ENCODE measurements at places on chromosomes 7 and 10.

- DNase-seq = no peak
Measured at GRCh38 chr10:29322918-29323317, 34.0 kb downstream of the LYZL1 start.

- DNase-seq = no peak
Measured at GRCh38 chr7:117068511-117069145, 115.3 kb downstream of the ST7 start.

DNA sequence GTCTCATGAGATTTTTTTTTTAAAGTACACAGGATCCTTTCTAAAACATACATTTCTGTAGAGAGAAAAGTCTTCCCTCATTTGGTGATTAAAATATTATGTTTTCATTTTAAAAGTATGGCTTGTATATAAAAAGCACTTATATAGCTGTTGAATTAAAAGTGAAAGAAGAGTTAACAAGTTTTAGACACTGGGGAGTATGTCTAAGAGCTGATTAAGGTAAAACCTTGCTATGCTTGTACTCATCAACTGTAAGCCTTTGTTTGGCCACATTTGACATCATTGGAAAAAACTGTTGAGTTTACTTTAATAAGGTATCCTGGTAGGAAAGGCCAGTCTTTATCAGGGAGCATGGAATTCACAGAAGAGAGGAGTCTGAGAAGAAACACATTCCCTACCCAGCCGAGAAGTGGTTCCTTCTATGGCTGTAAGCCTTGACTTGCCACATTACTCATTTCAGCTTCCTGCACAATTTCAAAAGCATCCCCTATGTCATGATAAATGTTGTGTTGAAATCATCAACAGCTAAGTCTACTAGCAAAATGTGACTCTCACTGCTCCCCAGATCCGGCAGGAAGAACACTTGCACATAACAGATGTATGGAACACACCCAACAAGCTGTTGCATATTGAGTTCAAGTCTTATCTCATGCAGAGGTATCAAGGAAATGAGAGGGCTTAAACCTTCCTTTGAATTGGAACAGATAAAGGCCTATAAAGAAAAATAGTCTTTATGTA is 171.8 kb upstream of the CDK1 start:
- peak; percentile 75 for DNase-seq

DNA sequence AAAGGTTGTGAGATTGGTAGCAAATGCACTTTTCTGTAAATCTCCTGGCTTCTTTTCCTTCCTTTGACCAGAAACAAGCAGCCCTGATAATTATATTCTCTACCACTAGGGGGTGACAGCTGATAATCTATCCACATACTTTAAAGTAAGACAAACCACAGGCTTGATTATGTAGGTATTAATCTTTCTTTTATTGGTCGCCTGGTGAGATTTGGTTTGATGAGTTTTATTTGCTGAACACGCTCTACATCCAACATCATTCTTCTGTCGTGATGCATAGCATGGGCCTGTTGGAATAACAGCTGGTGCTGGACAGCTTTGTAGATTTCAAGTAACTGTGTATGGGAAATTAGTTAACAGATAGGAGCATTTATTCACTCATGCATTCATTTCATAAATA is 63.5 kb downstream of the ZNF365 start:
- DNase-seq = peak; percentile 56

DNA sequence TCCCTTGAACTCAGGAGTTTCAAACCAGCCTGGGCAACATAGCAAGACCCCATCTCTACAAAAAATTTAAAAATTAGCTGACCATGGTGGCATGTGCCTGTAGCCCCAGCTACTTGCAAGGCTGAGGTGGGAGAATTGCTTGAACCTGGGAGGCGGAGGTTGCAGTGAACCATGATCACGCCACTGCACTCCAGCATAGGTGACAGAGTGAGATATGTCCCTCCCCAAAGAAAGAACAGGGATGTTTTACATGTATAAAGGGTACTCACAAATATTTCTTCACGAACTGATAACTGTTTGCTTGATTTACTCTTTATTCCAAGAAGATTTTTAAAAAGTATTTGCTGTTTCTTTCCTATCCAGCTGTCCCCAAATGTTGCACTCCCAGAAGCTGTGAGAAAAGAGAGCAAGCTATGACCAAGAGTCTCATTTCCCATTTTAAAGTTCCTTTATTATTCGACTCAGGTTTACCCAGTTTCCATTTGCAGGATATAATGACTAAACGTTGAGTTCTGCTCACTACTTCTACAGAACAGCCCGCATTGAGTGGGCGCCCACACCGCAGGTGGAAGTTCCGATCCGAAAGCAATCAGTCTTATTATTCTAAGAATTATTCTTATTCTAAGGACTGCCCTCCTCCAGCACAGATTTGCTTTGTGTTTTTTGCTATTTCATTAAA is 90.7 kb downstream of the APBB1IP start:
- no peak for DNase-seq

GRCh38 chr10:124740369-124741280 is 3.6 kb downstream of the FAM53B start:
- no peak for DNase-seq

DNA sequence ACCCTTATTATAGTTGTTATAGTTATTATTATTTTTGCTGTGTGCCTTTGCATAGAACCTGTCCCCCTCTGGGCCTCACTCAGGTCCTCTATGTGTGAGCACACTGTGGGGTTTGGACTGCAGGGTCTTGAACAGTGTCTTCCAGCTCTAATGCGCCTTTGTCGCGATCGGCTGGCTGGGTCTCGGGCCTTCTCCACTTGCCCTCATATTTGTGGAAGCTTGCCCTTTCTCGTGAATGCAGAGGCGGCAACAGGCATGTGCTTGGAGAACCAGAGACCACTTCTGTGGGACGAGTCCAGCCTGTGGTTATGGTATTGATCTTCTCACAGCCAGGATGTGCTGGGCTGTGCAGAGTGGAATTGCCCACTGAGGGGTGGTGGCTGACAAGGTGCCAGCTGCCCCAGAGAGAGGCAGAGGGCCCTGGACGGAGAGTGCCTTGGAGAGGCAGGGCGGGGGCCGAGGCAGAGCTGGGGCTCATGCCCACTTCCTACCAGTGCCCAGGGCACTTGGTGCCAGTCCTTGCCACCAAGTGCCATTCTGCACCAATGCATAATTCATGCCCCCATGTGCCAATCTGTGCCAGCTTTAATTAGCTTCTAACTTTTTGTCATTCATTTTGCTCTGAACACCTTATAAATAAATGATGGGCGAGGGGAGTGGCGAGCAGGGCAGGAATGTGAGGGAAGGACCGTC is 6.8 kb upstream of the CDH23 start:
- DNase-seq = no peak

All from HS-5 (cell line).